GDM1 (cell line): ENCODE measurements at places on chromosomes 4 and X.

DNA sequence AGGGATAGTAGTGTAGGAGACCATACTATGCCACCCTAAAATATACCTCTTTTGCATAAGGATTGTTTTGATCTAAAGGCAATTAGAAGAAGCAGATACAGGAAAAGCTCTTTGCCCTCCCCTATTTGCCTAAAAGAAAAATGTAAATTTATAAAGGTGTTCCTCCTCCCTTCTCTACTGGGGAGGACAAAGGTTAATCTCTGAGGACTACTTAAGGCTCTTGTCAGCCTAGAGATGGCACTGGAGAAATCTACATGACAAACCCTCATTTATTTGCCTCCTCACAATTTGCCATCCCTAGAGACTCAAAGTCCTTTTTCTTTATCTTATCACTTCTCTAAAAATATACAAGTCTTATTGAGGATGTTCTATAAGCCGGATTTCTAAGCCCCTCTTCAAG lies 1021.8 kb downstream of the STPG2 start:
- DNase-seq = no peak

DNA sequence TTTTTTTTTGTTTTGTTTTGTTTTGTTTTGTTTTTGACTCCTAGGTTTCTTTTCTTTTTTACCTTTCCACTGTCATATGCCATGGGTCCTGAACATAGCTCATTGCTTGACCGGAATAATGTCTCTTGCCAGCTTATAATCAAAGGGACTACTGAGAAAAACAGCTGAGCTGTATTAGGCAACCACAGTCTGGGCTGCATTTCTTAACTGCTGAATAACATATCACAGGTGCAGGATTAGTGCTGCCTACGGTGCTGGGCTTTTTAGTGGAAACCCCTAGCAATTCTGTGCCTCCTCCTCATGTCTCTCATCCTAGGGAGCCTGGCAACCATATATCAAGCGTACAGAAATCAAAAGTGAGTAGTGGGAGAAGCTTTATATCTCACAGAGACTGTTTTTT lies 333.5 kb downstream of the BMPR1B start:
- DNase-seq = no peak

GRCh38 chr4:173362666-173363065 lies 8.1 kb upstream of the SAP30 start:
- DNase-seq = no peak

DNA sequence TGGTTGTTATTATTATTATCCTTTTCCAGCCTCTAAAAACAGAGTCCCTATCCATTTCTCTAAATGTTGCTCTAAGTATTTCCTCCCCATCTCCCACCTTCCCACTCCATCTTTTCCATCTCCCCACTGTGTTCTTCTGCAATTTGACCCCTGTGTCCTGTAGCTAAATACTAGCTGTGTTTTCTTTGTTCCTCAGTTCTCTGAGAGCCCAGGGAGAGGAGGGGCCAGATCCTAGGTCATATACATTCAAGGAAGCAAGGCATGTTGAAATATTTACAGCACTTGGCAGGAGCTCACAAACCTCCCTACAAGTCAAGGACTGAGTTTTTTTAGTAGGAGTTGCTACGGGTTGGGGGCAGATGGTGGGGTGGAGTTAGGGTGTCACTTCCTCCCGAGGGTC lies 10.5 kb downstream of the SLC16A2 start:
- no peak for DNase-seq

DNA sequence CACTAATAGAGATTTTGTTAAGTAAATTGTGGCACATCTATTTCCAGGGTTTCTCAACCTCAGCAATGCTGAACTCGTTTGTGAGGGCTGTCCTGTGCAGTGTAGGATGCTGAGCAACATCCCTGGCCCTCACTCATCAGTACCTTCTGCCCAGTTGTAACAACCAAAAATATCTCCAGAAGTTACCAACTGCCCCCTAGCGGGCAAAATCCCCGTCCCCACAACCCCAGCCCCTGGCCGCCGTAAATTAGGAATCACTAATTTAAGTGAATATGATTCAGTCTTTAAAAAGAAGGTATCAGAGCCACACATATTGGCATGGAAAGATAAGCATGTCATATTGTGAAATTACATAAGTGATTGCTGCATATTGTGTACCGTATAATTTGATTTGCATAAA lies 123.4 kb downstream of the ASB9 start:
- DNase-seq = no peak

GRCh38 chrX:110409925-110410324 lies 51.3 kb downstream of the RTL9 start:
- DNase-seq = no peak
